WTC11 (cell line): ENCODE measurements at places on chromosomes 1 and 21. TPM values are rescaled to one million over a fixed set of nuclear protein-coding genes. Genes with fewer than 3 reads are reported as not detected.

Gene FCAMR
- not detected in 3 replicates for total RNA-seq

DNA sequence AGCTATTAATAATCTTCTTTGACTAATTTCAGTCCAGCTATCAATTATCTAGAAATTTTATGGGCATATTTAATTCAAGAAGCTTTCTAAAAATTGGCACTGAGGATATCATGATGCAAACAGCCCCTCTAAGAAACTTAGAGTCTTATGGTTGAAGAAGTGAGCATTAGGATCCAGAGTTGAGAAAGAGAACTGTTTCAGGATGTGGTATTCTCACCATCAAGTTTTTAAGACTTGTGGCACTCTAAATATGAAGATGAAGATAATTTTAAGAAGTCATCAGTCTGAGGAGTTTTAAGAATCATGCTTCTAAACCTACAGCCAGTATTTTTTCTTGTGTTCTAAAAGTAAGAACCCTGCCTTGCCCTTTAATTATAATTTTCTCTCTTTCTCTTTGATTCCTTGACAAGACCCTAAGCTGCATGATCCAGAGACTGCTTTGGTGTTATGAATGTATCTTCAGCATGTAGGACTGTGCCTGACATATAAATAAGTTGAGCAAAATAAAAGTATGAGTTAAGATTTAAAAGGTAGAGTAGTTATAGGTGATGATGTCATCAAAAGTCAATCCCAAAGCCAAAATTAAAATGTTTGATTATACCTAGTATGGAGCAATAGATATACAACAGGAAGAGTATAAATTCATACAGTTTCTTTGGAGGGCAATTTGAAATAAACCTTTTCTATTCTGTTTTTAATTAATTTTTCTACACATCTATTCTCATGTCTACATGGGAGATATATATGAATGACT, 39.1 kb downstream of the RPS6KC1 start:
- DNase-seq, result no peak
- no peak overlapping the region for H3K27ac ChIP-seq
- H3K36me3 ChIP-seq, result peaks cover 1% of the 10 kb centered on the region; the same call in 1 of the 2 replicates
- H3K4me1 ChIP-seq, result peaks cover 6% of the 10 kb centered on the region; the same call in 1 of the 2 replicates

Gene TSACC
- 1.8 to 2.7 TPM (median 2.2 TPM) in 3 replicates for total RNA-seq

Gene KRTAP6-1
- not detected in 3 replicates for total RNA-seq

DNA sequence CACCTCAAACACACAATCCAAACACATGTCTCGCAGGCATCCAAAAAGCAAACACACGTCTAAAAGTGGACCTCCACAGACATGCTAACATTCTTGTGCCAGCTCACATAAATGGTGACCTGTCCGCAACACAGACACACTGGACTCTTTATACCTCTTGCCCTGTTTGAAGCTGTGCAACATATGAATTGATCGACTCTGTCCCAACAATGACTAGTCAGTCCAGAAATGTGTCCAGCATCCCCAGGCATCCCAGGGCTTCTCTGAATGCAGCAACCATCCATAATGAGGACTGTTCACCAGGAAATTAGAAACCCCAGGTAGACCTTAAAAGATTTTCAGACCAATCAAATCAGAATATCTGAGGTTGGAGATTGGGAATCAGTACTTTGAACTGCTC, 3.2 kb downstream of the DDR2 start:
- no peak overlapping the region for H3K27ac ChIP-seq
- H3K4me1 ChIP-seq, result peaks cover 21% of the 10 kb centered on the region
- H3K27me3 ChIP-seq, result no peaks in the 10 kb centered on the region
- no peak for DNase-seq

Gene FCRL2
- total RNA-seq, result not detected in 3 replicates

Gene PTGER3
- total RNA-seq, result 0.46 to 0.66 TPM (median 0.50 TPM) in 3 replicates

- no peaks in the 10 kb centered on the region for H3K27me3 ChIP-seq
- H3K36me3 ChIP-seq, result no peaks in the 10 kb centered on the region
- no peak overlapping the region for H3K4me3 ChIP-seq
- no peaks in the 10 kb centered on the region for H3K4me1 ChIP-seq
- DNase-seq, result no peak
- H3K27ac ChIP-seq, result no peak overlapping the region
These were observed 22.2 kb downstream of the EPHX4 start for GRCh38 chr1:92051948-92052347.

DNA sequence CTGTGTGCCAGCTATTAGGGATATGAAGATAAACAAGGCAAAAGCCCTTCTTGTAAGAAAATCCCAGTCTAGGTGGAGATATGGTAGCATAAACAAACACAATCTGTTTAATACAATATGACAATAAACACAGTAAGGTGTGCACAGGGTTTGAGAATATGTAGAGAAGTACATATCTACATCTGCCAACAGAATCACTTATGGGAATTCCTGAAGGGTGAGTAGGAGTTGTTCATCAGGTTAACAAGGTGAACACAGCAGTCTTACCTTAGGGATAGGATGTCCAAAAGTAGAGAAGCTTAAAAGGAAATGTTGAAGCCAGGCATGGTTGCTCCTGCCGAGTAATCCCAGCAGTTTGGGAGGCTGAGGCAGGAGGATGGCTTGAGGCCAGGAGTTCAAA, 57.7 kb upstream of the LRRC7 start:
- peaks cover 7% of the 10 kb centered on the region; the same call in 1 of the 2 replicates for H3K4me1 ChIP-seq
- no peak for DNase-seq
- no peak overlapping the region for H3K4me3 ChIP-seq
- H3K27me3 ChIP-seq, result no peaks in the 10 kb centered on the region
- H3K27ac ChIP-seq, result no peak overlapping the region

DNA sequence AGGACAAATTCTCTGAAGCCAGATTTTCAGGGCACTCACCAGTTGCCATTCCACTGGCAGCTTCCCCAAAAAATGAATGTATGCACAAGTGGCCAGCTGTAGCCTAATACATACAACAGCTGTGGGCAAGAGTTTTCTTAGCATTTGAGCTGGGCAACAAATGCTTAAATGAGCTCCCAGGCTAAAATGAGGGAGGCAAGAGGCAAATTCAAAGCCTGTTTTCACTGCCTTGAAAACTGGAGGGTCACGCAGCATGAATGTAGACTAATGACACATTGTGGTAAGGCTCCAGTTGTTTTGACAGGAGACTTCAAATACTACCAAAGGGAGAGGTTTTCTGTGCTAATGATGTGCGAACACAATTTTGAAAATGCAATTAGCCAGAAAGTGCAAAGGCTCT, 88.2 kb downstream of the TIAM1 start:
- H3K4me1 ChIP-seq, result peaks cover 56% of the 10 kb centered on the region
- no peaks in the 10 kb centered on the region for H3K36me3 ChIP-seq

DNA sequence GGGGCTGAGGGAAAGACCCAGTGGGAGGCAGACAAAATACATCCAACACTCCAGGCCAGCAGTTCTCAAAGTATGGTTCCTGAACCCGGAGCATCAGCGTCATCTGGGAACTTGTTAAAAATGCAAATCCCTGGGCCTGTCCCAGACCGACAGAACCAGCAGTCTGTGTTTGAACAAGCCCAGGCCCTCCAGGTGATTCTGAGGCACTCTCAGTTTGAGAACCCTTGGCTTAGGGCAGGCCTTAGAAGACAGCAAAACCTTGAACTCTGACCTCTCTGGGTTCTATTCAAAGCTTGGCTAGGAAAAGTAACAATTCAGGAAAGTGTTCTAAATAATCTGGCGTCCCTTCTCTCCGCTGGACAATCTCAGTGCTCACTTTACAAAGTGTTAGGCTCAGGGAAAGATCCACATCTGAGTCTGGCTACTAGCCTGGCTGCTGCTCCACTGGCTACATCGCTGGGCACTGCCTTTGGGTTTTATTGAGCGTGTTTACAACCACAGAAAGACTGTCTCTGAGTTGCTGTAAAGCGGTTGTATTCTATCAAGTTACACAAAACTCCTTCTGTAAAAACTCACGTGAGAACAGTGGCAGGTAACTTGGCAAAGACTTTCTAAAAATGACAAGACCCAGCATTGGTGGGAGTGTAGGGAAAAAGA, 166.1 kb downstream of the HIVEP3 start:
- no peaks in the 10 kb centered on the region for H3K36me3 ChIP-seq
- no peaks in the 10 kb centered on the region for H3K27me3 ChIP-seq
- no peak overlapping the region for H3K27ac ChIP-seq
- no peak overlapping the region for H3K4me3 ChIP-seq
- peaks cover 11% of the 10 kb centered on the region for H3K4me1 ChIP-seq

- peaks cover 62% of the 10 kb centered on the region for H3K36me3 ChIP-seq
- no peak for DNase-seq
- peak overlapping the region; percentile 81; the same call in 1 of the 2 replicates for H3K27ac ChIP-seq
- peaks cover 6% of the 10 kb centered on the region for H3K4me1 ChIP-seq
- H3K27me3 ChIP-seq, result no peaks in the 10 kb centered on the region
- no peak overlapping the region for H3K4me3 ChIP-seq
These were observed 14.8 kb upstream of the DIP2A start for GRCh38 chr21:46443910-46444309.

DNA sequence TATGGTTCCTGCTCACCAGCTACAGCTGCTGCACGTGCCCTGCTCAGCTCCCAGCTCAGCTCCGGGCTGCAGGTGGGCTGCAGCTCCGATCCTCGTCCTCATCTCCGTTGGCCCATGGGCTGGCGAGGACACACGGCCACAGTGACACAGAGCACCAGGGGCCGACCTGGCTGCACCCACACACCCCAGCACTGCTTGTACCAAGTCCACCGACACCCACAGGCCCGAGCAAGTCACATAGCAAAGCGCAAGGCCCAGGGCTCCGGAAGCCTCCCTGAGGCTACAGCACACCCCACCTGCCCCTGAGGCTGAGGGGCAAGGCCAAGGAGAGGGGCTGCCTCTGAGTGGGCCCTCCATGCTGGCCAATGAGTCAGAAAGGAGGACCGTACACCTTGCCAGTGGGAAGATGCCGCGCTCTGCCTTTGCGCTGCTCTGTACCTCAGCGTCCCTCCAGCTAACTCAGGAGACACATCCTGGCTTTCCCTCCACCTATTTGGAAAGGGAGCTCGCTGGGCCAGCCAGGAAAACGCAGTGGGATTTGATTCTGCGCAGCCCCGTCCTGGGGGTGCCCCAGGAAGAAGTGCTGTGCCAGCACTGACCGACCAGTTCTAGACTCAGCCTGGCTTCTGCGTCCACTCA, 124.8 kb downstream of the SIK1 start:
- H3K27ac ChIP-seq, result no peak overlapping the region
- no peaks in the 10 kb centered on the region for H3K4me1 ChIP-seq
- H3K27me3 ChIP-seq, result no peaks in the 10 kb centered on the region
- DNase-seq, result no peak

- H3K4me3 ChIP-seq, result peak overlapping the region; percentile 99; the same call in 1 of the 2 replicates
- H3K36me3 ChIP-seq, result peaks cover 29% of the 10 kb centered on the region
- DNase-seq, result no peak
- H3K27ac ChIP-seq, result no peak overlapping the region
These were observed 2.8 kb downstream of the ZBTB8OS start for GRCh38 chr1:32647308-32648134.

Gene CD247
- total RNA-seq, result 1.0 to 1.8 TPM (median 1.8 TPM) in 3 replicates

DNA sequence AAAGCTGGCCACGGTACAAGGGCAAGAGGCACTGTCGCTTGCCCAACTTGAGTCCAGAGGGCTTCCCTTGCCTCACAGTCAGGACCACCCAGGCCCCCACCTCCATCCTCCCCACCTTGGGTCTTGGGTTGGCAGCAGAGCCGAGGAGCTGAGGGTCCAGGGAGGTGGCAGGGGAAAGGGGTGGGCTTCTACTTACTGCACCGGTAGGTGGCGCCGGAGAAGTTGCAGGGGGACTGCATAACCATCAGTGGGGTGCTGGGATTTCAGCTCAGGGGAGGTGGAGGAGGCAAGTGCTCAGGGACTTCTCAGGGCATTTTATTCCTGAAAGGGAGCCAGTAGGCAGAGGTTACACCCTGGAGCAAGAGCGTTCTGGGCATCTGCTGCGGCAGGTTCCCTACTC, 44.0 kb downstream of the TRIM62 start:
- H3K4me3 ChIP-seq, result no peak overlapping the region
- H3K36me3 ChIP-seq, result no peaks in the 10 kb centered on the region
- peaks cover 49% of the 10 kb centered on the region for H3K4me1 ChIP-seq
- H3K27me3 ChIP-seq, result no peaks in the 10 kb centered on the region
- peak; percentile 86 for DNase-seq

- DNase-seq, result no peak
- H3K4me3 ChIP-seq, result no peak overlapping the region
- H3K4me1 ChIP-seq, result peaks cover 10% of the 10 kb centered on the region
- no peaks in the 10 kb centered on the region for H3K36me3 ChIP-seq
- peaks cover 35% of the 10 kb centered on the region for H3K27me3 ChIP-seq
These were observed 1.5 kb upstream of the KCNH1 start for GRCh38 chr1:211135342-211135950.

GRCh38 chr1:61337441-61337951, 255.1 kb downstream of the NFIA start:
- no peak overlapping the region for H3K27ac ChIP-seq
- no peaks in the 10 kb centered on the region for H3K27me3 ChIP-seq
- no peak for DNase-seq

DNA sequence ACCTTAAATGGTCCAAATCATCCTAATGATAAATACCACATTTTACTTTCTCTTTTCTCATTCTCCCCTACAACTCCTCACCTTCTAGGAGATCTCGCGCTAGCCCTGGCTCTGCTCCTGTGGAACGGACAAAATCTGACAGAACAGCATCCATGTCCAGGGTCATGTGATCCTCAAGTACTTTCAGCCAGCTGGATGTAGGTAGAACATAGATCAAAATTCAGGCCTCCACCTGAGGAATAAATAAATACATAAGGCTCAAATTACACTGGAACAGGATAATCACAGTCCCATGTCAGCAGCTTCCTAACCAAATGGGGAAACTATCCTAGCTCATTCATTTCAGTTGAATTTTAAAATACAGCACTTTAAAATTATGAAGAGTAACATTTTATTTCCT, 33.2 kb downstream of the OTUD7B start:
- no peak overlapping the region for H3K27ac ChIP-seq
- no peak for DNase-seq
- H3K36me3 ChIP-seq, result peaks cover 20% of the 10 kb centered on the region
- H3K4me3 ChIP-seq, result no peak overlapping the region

GRCh38 chr21:37339552-37339939, 27.0 kb upstream of the DYRK1A start:
- H3K27me3 ChIP-seq, result no peaks in the 10 kb centered on the region
- DNase-seq, result no peak
- peaks cover 16% of the 10 kb centered on the region for H3K4me1 ChIP-seq
- H3K36me3 ChIP-seq, result no peaks in the 10 kb centered on the region
- no peak overlapping the region for H3K4me3 ChIP-seq

DNA sequence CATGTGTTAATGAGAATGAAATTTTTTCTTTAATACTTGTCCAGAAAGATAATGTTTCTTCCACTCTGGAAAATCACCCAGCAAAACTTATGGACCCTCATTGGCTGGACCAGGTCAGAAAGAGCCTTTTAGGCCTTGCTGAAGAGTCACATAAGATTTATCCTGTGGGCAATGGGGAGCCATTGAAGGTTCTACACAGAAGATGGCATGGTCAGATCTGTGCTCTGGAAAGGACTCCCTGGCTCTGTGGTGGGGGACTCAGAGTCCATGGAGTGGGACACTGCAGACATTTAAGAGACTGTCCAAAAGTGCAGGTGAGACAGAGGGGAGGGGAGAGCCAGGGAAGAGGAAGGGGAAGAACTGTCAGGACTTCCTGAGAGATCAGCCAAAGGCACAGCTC, 66.4 kb downstream of the DHRS3 start:
- H3K4me1 ChIP-seq, result peaks cover 14% of the 10 kb centered on the region
- H3K27ac ChIP-seq, result no peak overlapping the region
- H3K27me3 ChIP-seq, result no peaks in the 10 kb centered on the region; the same call in 1 of the 2 replicates
- H3K36me3 ChIP-seq, result peaks cover 2% of the 10 kb centered on the region
- H3K4me3 ChIP-seq, result no peak overlapping the region
- DNase-seq, result no peak
